COLO829 (cell line): ENCODE measurements at places on chromosomes 7 and 10.

GRCh38 chr10:114323023-114323422, 81.3 kb downstream of the AFAP1L2 start:
- DNase-seq = no peak

- DNase-seq = no peak
Measured at GRCh38 chr7:116145245-116145852, 65.0 kb upstream of the TES start.

- no peak for DNase-seq
Measured at GRCh38 chr7:149450821-149451220, 10.0 kb downstream of the ZNF777 start.

- DNase-seq = no peak
Measured at GRCh38 chr7:112152186-112152585, 54.0 kb downstream of the DOCK4 start.

DNA sequence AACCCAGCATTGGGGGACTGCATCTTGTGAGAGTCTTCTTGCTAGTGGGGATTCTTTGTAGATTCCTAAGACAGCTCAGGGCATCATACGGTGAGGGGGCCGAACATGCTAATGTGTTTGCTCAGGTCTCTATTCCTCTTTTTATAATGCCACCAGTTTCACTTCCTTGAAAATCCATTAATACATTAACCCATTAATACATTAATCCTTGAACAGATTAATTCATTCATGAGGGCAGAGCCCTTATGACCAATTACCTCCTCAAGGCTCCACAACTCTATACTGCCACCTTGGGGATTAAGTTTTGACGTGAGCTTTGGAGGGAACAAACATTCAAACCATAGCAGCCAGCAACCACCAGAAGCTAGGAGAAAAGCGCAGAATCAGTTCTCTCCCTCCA, 67.2 kb upstream of the POT1 start:
- no peak for DNase-seq

GRCh38 chr10:93670372-93670771, 32.0 kb downstream of the FRA10AC1 start:
- DNase-seq = no peak

- no peak for DNase-seq
Measured at GRCh38 chr7:44853391-44853790, 5.5 kb upstream of the H2AZ2 start.

DNA sequence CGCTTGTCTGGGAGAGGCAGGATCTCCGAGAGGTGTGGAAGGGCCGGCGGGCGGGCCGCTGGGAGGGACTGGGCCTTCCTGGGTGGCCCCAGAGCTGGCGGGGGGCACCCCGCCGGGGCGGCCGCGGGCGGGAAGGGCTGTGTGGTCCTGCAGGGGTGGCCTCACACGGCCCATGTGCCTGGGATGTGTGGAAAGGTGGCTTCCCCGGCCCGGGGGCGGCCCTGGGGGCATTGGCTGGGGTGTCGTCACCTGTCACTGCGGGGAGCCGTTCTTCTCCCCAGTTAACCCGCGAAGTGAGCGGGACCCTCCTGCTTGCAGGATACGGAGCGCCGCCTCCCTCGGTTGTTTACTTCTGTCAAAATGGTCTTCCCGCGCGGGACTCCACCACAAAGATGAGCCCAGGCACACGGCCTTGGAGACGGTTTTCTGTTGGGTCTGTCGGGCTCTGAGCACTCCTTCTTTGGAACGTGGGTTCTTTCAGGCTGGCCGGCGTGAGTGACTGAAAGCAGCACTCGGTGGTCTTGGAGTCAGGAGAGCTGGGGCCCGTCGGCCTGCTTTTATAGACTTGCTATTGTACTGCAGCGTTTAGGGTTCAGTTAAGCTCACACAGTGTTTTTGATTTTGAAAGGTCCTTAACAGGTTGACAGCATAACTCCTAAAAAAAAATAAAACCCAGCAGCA, 700 bp downstream of the SMC3 start:
- DNase-seq = no peak
